ENCODE measurements at places on chromosomes 13 and 19. TPM values are rescaled to one million over a fixed set of nuclear protein-coding genes. Genes with fewer than 3 reads are reported as not detected.

ZNF667 gene
- total RNA-seq = 0.41 TPM

TEKTIP1 gene
- total RNA-seq = 5.9 TPM

RASAL3 gene
- total RNA-seq = 283 TPM

NCAN gene
- not detected for total RNA-seq

TEX101 gene
- total RNA-seq = not detected

VAV1 gene
- total RNA-seq = 167 TPM

SRRM5 gene
- 0.24 TPM for total RNA-seq

DDX49 gene
- total RNA-seq = 66.9 TPM

ZNF223 gene
- total RNA-seq = 3.3 TPM

ZNF556 gene
- not detected for total RNA-seq

TYROBP gene
- total RNA-seq = 469 TPM

PRR20B gene
- not detected for total RNA-seq

MZT1 gene
- total RNA-seq = 5.7 TPM

CLEC17A gene
- total RNA-seq = 0.18 TPM

HCST gene
- 296 TPM for total RNA-seq

GPI gene
- 98.5 TPM for total RNA-seq

UTP14C gene
- 6.2 TPM for total RNA-seq

CSNK1G2 gene
- 143 TPM for total RNA-seq

WDR62 gene
- 3.9 TPM for total RNA-seq

PODNL1 gene
- total RNA-seq = not detected

CTXN1 gene
- total RNA-seq = not detected

RASGRP4 gene
- 5.7 TPM for total RNA-seq

ZNF560 gene
- total RNA-seq = not detected

LRRC63 gene
- 0.32 TPM for total RNA-seq

METTL21C gene
- total RNA-seq = not detected

ZNF99 gene
- total RNA-seq = not detected

CRTC1 gene
- total RNA-seq = 14.1 TPM

CLEC4M gene
- total RNA-seq = not detected

CYP4F2 gene
- total RNA-seq = not detected

AMH gene
- 2.1 TPM for total RNA-seq

PEPD gene
- 33.9 TPM for total RNA-seq

FBXO27 gene
- total RNA-seq = 0.23 TPM

MAP2K2 gene
- 152 TPM for total RNA-seq

AP1M1 gene
- total RNA-seq = 124 TPM

KIR3DL2 gene
- 65.1 TPM for total RNA-seq

GPR12 gene
- not detected for total RNA-seq

ERICH6B gene
- not detected for total RNA-seq

YJEFN3 gene
- 4.3 TPM for total RNA-seq

KASH5 gene
- 0.73 TPM for total RNA-seq

TMEM143 gene
- total RNA-seq = 12.3 TPM

CACNA1A gene
- total RNA-seq = 0.59 TPM

ACER1 gene
- total RNA-seq = not detected

PINLYP gene
- total RNA-seq = 2.4 TPM

SOX21 gene
- not detected for total RNA-seq

SIGLECL1 gene
- not detected for total RNA-seq

ZNF835 gene
- total RNA-seq = 0.92 TPM

ZNF524 gene
- total RNA-seq = 12.5 TPM

INAFM1 gene
- 9.5 TPM for total RNA-seq

ZNF547 gene
- 0.92 TPM for total RNA-seq

KLK5 gene
- not detected for total RNA-seq

All from natural killer cell (primary cell).